ENCODE measurements at places on chromosomes 5 and 9. TPM values are rescaled to one million over a fixed set of nuclear protein-coding genes. Genes with fewer than 3 reads are reported as not detected.

DNA sequence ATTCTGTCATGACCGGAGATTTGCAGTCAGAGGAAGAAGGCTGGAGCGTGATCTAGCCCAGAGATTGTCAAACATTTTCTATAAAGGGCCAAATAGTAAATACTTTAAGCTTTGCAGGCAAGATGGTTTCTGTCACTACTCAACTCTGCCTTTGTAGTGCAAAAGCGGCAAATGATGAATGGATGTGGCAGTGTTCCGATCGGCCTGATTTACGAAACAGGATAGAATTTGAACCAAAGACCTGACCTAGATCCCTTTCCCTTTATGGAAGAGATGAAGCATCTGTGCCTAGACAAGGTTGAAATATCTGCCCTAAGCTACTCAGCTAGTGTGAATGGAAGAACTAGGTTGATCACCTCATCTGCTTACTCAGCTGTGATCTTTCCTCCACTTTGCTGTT is 209.5 kb downstream of the YTHDC2 start:
- no peak for DNase-seq

DNA sequence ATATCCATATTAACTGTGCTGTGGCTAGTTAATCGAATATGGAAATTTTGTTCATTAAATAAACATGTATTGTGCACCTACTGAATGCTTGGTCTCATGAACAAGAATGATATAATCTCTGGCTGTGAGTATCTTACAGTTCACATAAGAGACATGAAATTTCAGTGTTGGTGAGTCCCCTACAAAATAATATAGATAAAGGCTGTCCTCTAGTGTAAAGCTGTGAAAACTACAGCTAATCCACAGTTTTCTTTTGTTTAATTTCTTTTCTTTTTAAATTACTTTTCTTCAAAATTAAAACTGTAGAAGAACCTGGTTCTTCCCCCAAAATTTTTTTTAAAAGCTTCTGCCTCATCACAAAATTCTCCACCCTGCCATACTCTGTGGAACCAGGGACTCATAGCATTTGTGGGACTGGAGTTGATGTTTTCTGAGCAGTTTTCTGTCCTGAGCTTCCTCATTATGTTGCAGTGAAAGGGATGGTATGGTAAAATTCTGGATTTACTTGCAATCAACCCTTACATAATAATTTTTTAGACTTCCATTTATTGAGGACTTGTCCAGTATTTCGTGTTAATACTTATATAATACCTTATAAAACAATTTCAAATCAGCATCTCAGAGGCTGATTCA is 135.0 kb downstream of the STK32A start:
- DNase-seq = no peak

DNA sequence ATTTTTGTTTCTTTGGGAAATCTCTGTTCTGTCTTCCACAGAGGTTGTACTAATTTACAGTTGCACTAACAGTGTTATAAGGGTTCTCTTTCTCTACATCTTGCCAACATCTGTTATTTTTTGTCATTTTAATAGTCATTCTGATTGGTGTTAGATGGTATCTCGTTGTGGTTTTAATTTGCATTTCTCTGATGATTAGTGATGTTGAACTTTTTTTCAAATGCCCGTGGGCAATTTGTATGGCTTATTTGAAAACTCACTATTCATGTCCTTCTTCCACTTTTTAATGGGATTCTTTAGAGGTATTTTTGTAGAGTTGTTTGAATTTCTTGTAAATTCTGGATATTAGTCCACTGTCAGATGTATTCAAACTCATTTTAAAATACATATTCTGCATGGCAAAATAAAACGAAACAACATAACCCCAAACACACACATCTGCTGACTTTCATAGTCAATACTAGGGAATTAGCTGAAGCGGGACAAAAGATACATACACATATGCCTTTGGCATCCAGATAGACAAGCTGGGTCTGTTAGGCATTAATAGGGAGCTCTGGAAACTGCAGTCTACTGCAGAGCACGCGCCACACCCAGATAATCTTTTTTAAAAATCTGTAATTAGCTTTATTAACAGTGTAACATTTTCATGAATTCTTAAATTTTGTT is 5.8 kb upstream of the SPATA31C2 start:
- DNase-seq = no peak

GRCh38 chr5:68032216-68032762 is 183.3 kb upstream of the PIK3R1 start:
- DNase-seq = no peak

- DNase-seq = no peak
Observed at GRCh38 chr5:133957591-133957990, 10.8 kb downstream of the C5orf15 start.

The PCDHA4 gene
- not detected for total RNA-seq

DNA sequence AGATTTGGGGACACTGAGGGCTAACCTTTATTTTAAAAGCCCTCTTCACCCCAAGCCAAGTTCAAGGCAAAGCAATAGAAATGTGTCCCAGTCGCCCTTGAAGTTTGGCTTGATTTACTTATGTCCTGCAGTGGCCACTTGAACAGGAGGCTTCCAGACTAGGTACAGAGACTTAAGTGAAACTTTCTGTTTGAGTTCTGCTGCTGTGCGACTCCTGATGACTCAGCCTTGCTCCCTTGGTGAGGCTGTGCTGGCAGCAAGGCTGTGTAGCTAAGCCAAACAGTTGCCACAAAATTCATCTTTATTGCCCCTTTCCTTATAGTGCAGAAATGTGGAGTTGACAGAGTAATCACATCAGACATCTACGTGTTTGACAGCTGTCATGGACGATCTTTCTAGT is 68.8 kb upstream of the NTRK2 start:
- no peak for DNase-seq

The XRCC4 gene
- total RNA-seq = 4.8 TPM

The SPATA31A3 gene
- not detected for total RNA-seq

DNA sequence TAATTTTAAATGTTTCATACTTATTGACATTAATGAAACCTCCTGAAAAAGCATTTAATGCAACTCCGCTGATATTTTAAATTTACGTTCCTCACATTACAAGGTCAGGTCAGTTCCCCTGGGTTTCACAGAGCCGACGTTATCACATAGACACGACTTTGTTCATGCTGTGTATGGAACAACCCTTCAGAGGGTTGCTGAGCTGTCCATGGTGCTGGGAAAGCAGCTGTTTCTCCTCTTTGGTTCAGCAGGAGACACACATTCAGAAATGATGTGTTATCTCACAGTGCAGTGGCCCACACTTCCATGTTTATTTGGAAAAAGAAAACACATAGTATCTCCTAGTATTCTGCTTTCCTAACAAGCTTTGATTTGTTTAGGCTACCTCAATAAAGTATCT is 53.5 kb downstream of the PPP2R2B start:
- DNase-seq = no peak

DNA sequence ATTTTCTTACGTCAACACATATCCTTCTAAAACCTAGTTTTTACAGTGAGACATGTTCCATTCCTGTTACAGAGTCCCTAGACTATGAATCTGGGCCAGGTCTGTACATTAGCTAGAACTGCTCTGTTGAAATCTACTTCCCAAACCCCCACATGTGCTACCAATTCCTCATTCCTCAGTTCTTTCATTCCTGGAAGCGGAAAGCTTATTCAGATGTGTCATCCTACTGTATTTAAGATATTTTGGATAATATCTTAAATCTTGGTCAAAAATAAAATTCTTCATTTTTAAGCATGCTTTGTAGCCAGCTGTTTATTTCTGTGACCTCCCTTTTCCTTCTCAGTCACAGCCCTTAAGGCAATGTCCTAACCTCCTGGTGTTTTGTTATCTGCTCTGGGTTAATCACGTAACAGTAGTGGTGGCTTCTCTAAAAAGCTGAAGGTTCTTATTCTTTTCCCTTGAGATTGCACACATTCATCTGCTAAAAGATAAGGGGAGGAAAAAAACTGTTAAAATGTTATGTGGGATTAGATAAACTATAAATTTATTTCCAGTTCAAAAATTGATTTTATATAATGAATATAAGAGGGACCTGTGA is 35.6 kb downstream of the GLRX start:
- DNase-seq = no peak

GRCh38 chr9:93996367-93996766 is 41.2 kb upstream of the BARX1 start:
- no peak for DNase-seq

The CTNND2 gene
- 1.7 TPM for total RNA-seq

The GPR21 gene
- not detected for total RNA-seq

The RASGRF2 gene
- 6.4 TPM for total RNA-seq

DNA sequence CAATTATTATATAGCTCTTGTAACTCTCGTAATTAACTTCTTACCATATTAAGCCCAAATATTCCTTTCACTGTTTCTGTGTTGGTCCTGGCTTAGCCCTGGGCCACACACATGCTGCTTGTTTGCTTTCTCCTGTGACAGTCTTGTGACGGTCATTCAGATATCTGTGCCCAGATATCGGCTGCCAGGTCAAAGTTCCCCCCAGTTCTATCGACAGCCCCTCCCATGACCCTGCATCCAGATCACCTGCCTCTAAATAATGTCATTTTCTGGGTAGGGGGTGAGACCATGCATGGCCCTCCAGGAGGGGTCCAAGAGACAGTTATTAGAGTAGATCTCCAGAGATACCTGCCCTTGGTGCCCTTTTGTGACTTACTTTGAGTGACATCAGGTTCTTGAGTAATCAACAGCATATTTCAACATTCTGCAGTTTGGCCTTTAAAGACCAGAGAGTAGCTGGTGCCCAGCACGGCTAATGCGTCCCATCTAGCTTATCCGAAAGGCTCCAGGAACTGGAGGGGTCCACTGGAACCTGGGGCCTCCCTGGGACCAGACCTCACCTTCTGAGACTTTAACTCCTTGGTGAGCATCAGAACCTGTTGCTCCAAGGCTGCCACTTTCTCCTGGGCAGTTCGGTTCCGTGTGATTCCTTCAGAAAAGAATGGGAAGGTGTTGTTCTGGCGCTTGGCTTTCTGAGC is 26.9 kb downstream of the TBC1D2 start:
- no peak for DNase-seq

DNA sequence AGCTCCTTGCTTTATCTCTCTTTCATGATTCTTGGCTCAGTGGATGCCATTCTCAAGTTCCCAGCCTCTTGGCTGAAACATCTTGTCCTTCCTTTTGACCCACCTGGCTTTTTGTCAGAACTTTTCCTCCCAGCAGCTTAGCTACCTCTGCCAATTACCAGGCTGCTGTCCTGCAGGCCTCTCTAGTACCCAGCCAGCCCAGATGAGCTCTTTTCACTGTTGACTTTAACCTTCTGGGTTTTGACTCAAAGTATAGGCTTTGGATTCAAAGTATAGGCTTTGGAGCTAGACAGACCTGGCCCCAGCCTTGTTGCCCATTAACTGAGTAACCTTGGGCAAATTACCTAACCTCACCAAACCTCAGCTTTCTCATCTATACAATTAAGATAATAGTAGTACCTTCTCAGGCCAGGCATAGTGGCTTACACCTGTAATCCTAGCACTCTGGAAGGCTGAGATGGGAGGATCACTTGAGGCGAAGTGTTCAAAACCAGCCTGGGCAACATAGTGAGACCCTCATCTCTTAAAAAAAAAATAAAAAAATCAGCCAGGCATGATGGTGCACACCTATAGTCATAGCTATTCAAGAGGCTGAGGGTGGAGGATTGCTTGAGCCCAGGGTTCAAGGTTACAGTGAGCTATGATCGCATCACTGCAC is 6.6 kb upstream of the TMEFF1 start:
- no peak for DNase-seq

The MARVELD2 gene
- total RNA-seq = 0.94 TPM

DNA sequence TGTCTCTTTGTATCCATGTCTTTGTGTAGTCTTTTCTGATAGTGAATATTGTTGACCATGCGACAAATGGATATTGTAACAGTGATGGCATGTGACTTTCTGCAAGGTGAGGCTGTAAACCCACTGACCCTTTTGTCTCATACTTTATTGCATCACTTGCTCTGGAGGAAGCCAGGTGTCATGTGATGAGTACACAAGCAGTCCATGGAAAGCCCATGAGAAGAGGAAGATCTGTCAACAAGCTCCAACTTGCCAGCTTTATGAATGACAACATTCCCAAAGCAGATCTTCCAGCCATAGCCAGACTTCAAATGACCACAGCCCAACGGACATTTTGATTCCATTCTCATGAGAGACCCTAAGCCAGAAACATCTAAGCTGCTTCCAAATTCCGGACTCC is 450.1 kb upstream of the ACTBL2 start:
- DNase-seq = no peak

- no peak for DNase-seq
Observed at GRCh38 chr9:126144603-126145456, 181.8 kb upstream of the MVB12B start.

- DNase-seq = no peak
Observed at GRCh38 chr5:79119486-79119885, 7.9 kb downstream of the BHMT start.

DNA sequence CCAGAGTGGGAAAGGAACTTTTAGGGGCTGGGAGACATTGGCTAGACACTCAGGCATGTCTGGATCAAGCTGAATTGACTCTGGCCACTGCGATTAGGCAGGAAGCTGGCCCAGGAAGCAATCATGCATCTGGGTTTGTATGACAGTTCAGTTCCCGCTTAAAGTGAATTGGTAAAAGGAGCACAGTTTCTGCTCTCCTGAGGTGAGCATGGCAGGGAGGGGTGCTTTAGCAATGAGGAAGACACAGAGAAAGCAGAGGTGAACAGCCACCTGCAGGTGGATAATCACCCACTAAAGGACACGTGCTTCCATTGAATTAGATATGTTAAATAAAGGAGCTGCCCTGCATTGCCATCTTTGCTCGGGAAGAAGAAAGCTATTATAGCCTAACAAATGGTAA is 248.1 kb upstream of the MAP3K1 start:
- DNase-seq = no peak

DNA sequence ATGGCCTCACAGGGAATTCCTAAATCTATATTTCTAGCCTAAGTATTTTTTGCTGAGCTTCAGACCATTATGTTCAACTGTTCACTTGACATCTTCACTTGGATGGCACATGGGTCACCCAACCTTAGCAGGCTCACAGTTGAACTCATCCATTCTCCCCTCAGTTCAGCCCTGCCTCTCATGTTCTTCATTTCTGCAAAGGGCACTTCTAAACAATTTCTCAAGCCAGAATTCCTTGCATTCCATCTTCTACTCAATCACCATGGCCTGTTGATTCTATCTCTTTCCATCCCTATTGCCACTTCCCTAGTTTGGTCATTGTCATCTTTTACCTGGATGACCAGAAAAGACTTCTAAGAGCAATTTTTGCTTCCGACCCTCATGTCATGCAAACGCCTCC is 7.3 kb upstream of the RGS3 start:
- no peak for DNase-seq

DNA sequence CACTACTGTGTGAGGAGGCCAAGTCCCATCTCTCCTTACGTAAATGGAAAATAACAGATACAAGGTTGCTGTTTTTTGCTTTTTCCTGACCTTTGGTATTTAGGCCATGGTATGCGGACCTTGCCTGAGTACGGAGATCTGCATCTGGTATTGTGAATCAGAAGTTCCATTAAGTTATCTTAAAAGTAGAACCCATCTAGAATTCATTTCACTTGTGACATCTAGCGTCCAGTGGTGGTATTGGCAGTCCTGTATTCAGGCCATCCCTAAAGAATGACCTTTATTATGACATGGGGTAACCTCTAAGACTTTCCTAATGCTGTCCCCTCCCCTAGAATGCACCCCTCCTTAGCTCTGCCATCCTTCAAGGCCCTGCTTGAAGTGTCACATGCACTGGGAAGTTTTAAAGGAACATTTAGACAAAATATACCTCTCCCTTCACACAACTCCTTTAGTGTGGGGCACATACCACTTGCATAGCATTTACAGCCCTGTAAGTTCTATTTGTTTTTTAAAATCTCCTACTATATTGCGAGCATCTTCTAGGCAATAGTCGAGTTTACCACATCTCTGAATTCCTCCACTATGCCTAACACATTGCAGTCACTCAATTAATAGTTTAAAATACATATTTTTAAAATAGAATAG is 1.9 kb upstream of the SPDL1 start:
- DNase-seq = no peak

- peak; percentile 53 for DNase-seq
Observed at GRCh38 chr9:137589441-137590122, 730 bp downstream of the ZMYND19 start.
